Stimulated activated CD8-positive, alpha-beta memory T cell treated with anti-CD3 and anti-CD28 coated beads, Interleukin-4, amount 100 ng/mL, for 1 hour (primary cell): ENCODE measurements at places on chromosomes 16 and 17.

- no peak for DNase-seq
Measured at GRCh38 chr16:84548508-84548907, 44.0 kb upstream of the MEAK7 start.

DNA sequence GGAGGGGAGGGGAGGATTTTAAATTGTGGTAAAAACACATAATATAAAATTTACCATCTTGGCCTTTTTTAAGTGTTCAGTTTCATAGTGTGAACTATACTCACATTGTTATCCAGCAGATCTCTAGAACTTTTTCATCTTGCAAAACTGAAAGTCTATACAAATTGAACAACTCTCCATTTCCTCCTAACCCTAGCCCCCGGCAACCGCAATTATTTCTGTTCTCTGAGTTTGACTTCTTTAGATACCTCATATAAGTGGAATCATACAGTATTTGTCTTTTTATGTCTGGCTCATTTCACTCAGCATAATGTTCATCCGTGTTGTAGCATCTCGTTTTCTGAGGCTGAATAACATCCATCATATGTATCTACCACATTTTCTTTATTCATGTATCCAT, 30.0 kb upstream of the MRTFB start:
- no peak for DNase-seq

DNA sequence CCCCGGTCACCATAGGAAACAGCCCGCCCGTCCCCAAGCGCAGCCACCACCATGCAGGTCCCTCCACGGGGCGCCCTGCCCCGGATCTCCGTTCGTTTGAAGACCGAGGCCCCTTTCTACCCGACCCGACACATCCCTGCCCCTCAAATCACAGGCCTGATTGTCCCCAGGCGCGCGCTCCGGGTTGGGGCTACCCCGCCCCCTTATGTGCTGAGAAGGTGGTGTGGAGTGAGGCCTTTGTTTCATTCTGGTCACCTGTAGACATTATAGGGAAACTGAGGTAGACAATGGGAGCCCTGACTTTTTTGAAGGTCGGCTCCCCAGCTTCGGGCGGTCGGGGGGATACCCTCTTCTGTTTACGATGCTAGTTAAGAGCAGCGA, 763 bp upstream of the ACTG1 start:
- no peak for DNase-seq

- DNase-seq = peak; percentile 23
Measured at GRCh38 chr17:78993241-78993956, 13.7 kb upstream of the LGALS3BP start.

GRCh38 chr17:45828171-45828570, 16.5 kb upstream of the SPPL2C start:
- no peak for DNase-seq

- DNase-seq = no peak
Measured at GRCh38 chr17:82775001-82775823, 23.3 kb downstream of the TBCD start.
